ENCODE measurements at places on chromosomes 4 and X. TPM values are rescaled to one million over a fixed set of nuclear protein-coding genes. Genes with fewer than 3 reads are reported as not detected.

DNA sequence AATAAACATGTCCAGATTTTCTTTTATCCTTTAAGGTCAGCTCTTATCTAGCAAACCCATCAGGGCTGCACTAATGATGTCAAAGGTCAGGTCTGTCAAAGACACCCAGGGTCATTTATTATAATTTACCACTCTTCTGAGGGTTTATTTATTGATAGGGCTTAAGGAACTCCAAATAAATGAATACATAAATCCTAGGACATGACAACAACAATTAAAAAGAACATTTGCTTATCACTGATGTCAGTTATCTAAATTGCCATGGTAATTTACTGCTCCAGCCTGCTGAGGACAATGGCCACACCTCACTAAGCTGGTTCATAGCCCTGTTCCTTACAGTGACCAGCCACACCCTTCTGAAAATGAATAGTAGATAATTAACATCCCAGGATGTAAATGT, 317.1 kb downstream of the UNC5C start:
- H3K4me3 ChIP-seq: no peak overlapping the region
- no peak overlapping the region for H3K27ac ChIP-seq
- DNase-seq: no peak
- H3K27me3 ChIP-seq: no peaks in the 10 kb centered on the region

The CCKAR gene
- polyA plus RNA-seq: not detected

The RAB33A gene
- polyA plus RNA-seq: 0.13 TPM

- no peak for DNase-seq
- no peaks in the 10 kb centered on the region for H3K36me3 ChIP-seq
- H3K27ac ChIP-seq: no peak overlapping the region
- no peaks in the 10 kb centered on the region for H3K27me3 ChIP-seq
These were observed 208.8 kb downstream of the STK32B start for GRCh38 chr4:5260121-5260520.

GRCh38 chr4:39528061-39528465, 824 bp upstream of the UGDH start:
- no peak for DNase-seq
- peaks cover 2% of the 10 kb centered on the region for H3K36me3 ChIP-seq
- peaks cover 17% of the 10 kb centered on the region for H3K4me1 ChIP-seq
- no peaks in the 10 kb centered on the region for H3K27me3 ChIP-seq
- peak overlapping the region; percentile 22 for H3K27ac ChIP-seq

DNA sequence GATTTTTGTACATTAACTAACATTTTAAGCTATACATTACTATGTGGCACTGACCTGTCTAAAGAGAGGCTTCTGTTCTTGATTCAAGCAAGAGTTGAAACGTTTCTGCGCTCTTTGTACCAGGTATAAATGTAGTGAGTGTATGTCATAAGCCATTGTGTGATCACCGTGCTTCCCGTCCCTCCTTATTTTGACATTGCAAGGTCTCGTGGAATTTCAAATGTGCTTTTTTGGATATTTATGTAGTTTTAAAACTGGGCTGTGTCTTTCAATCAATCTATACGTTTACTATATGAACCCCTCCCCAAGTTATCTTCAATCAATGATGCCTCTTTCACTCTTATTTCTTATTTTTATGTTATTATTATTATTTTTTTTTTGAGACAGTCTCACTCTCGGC, at the start of gene KLHL15:
Gene KLHL15, minus strand, starts transcription at position 101 of the 400 bp plus-strand sequence. CDS start 20,493 bp downstream, outside the sequence.
- no peaks in the 10 kb centered on the region for H3K4me1 ChIP-seq
- no peak for DNase-seq
- peak within 1 kb of the TSS; percentile 79 for H3K4me3 ChIP-seq

The HTN3 gene
- polyA plus RNA-seq: not detected

DNA sequence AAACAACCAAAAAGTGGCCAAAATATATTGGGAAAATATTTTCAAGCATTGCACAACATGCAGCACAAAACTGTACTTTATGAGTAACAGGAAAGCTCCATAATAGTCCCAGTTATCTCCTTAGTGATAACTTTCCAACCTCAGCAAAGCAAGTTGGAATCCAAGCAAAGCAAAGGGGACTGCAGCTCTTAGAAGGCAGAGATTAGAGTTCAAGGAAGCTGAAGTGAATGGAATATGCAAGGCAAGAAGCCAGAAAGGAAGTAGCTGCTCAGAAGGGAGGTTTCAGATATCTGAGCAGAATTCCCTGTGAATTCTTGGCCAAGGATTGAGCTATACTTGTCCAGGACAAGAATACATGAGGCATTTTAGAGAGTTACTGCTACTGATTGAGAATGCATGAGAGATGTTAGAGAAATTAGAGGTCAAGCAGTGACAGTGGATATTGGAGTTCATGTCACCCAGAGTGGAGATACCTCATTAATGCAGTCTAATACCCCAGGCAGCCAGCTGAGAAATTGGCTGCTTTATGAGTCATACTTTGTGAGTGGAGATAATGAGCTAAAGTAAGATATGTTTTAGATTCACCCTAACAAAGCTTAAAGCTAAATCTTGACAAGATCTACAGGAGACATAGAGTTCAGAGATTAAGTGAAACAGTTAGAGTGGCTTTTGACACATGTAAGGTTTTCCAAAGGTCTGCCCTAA, 102.8 kb downstream of the INPP4B start:
- no peaks in the 10 kb centered on the region for H3K36me3 ChIP-seq
- H3K4me3 ChIP-seq: no peak overlapping the region
- H3K27ac ChIP-seq: no peak overlapping the region
- H3K4me1 ChIP-seq: no peaks in the 10 kb centered on the region

- DNase-seq: no peak
- no peaks in the 10 kb centered on the region for H3K27me3 ChIP-seq
- H3K4me1 ChIP-seq: no peaks in the 10 kb centered on the region
- no peak overlapping the region for H3K27ac ChIP-seq
- no peak overlapping the region for H3K4me3 ChIP-seq
These were observed 36.0 kb downstream of the STIM2 start for GRCh38 chr4:26896636-26897035.

GRCh38 chr4:101528526-101528925, 181.2 kb upstream of the PPP3CA start:
- H3K4me3 ChIP-seq: no peak overlapping the region
- no peaks in the 10 kb centered on the region for H3K4me1 ChIP-seq
- H3K27ac ChIP-seq: no peak overlapping the region

GRCh38 chr4:56786955-56787354, 34.5 kb downstream of the SPINK2 start:
- no peaks in the 10 kb centered on the region for H3K36me3 ChIP-seq
- H3K4me1 ChIP-seq: no peaks in the 10 kb centered on the region
- H3K4me3 ChIP-seq: no peak overlapping the region
- no peak overlapping the region for H3K27ac ChIP-seq
- no peaks in the 10 kb centered on the region for H3K27me3 ChIP-seq
- DNase-seq: no peak

DNA sequence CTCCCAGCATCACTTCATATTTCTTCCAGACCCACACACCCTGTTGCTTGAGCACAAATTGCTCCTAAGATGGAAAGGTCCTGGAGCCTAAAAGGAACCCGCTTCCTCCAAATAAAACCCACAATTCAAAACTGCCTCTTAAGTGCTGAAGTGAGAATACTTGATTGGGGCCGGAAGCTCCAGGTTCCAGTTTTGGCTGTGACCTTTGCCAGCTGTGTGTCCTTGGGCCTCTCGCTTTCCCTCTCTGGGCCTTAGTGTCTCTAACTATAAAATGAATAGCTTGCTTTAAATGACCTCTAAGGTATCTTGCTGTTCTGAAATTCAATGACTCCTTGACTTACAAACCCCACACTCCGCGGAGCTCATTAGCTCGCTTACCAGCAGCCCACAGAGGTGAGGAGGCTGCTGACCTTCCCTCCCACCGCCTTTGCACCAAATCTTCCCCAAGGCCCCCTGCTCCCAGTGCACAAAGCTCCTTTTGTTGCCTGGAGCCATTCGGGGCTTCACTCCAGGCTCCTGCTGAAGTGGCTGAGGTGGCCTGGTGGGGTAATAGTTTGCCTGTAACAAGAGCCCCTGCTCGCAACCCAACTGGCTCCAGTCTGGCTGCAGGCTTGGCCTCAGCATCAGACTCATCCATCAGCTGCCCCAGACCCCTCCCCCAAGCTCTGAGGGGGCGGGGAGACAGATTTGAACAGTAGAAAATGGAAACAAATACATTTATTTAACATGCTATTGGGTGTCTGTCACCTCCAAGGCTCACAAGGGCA, 21.8 kb downstream of the STARD8 start:
- no peak overlapping the region for H3K27ac ChIP-seq
- H3K4me3 ChIP-seq: no peak overlapping the region
- H3K27me3 ChIP-seq: no peaks in the 10 kb centered on the region
- DNase-seq: no peak
- peaks cover 24% of the 10 kb centered on the region for H3K4me1 ChIP-seq

- no peak overlapping the region for H3K4me3 ChIP-seq
- H3K27me3 ChIP-seq: peaks cover 68% of the 10 kb centered on the region
- no peaks in the 10 kb centered on the region for H3K4me1 ChIP-seq
- H3K36me3 ChIP-seq: no peaks in the 10 kb centered on the region
- DNase-seq: no peak
- no peak overlapping the region for H3K27ac ChIP-seq
These were observed 710 bp downstream of the PRKG2 start for GRCh38 chr4:81214144-81214880.

DNA sequence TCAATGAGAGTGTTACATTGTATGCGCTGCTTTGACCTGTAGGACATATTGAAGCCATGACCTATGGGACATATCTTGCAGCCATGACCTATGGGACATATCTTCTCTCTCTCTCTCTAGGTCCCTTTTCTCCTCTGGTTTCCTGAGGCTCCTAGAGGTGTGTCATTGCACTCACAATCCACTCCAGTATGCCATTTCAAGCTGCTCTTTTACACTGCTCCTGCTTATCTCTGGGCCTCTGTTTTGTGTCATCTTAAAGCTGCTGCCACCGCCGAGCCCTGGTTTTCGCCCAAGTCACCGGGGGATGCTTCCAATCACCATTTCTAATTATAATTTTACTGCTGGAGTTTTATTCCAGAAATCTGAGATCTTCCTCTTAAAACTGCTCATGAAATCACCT, 336.1 kb downstream of the GALNTL6 start:
- H3K4me1 ChIP-seq: no peaks in the 10 kb centered on the region
- no peak for DNase-seq
- no peaks in the 10 kb centered on the region for H3K27me3 ChIP-seq
- no peak overlapping the region for H3K27ac ChIP-seq
- H3K36me3 ChIP-seq: no peaks in the 10 kb centered on the region

GRCh38 chr4:7168106-7168505, 24.2 kb upstream of the SORCS2 start:
- no peak overlapping the region for H3K4me3 ChIP-seq
- no peak for DNase-seq
- no peaks in the 10 kb centered on the region for H3K4me1 ChIP-seq
- no peak overlapping the region for H3K27ac ChIP-seq
- no peaks in the 10 kb centered on the region for H3K36me3 ChIP-seq
- H3K27me3 ChIP-seq: no peaks in the 10 kb centered on the region

DNA sequence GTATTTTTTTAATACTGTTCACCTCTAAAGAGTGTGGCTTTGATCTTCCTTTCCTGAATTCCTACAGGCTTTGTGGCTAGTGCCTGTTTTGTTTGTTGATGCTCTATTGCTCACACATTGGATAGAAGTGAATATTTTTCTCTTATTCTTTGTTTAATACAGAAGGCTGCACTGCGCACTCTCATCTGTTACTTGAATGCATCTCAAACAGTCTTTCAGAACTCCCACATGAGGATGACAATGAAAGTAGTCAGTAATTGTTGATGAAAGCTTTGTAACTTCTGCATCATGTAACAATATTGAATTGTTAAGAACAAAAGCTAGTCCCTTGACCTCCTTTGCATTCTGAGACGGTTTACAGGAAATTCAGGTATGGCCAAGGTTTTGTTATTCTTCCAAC, 29.1 kb upstream of the GALNT7 start:
- no peaks in the 10 kb centered on the region for H3K4me1 ChIP-seq
- H3K4me3 ChIP-seq: no peak overlapping the region
- DNase-seq: no peak

The DMRTC1 gene
- polyA plus RNA-seq: not detected

DNA sequence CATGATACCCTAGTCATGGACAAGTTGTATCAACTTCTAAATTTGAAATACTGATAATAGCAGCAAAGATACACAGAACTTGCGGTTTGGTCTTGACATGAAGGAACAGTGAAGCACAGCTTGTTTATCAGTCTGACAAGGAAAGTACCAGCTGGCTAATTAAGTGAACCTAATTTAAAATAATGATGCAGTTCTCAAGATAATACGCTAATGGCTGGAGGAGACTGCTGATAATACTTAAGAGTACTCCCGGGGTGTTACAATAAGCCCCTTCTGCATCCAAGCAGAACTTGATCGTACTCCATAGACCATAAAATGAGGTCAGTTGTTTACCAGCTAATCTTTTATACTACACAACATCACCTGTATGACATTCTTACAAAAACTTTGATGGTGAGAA, 697.5 kb downstream of the FSTL5 start:
- no peaks in the 10 kb centered on the region for H3K4me1 ChIP-seq
- H3K27ac ChIP-seq: no peak overlapping the region
- H3K4me3 ChIP-seq: no peak overlapping the region
- no peaks in the 10 kb centered on the region for H3K27me3 ChIP-seq
- H3K36me3 ChIP-seq: no peaks in the 10 kb centered on the region

DNA sequence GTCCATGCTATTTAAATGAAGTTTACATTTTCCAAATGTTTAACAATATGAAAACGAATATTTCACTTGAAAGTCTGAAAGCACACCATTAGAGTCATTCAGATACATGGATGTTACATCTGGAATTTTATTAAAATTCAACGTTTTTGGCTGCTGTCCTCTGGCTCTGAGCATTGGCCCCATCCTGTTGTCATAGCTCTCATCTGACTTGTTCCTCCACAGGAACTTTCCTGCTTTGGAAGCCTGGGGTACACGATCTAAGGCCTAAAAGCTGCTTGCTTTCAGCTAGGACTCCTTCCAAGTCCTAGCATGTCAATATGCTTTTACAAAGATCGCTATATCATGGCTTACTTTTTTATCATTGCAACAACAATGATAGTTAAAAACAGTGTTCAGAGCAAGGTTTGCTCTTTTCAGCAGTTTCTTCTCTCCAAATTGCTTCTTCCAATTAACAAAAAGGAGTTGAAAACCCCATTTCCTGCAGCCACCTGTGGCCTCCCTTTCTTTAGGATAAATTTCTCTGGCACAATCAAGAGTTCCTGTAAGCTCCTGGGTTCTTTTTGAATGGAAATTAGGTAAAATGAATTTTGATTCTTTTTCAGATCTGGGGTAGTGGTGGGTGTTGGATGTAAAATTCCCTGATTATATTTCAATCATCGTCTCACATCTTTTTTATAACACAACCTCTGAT, 413.4 kb upstream of the AGA start:
- DNase-seq: no peak
- no peaks in the 10 kb centered on the region for H3K4me1 ChIP-seq
- H3K27me3 ChIP-seq: no peaks in the 10 kb centered on the region
- H3K27ac ChIP-seq: no peak overlapping the region
- H3K4me3 ChIP-seq: no peak overlapping the region

DNA sequence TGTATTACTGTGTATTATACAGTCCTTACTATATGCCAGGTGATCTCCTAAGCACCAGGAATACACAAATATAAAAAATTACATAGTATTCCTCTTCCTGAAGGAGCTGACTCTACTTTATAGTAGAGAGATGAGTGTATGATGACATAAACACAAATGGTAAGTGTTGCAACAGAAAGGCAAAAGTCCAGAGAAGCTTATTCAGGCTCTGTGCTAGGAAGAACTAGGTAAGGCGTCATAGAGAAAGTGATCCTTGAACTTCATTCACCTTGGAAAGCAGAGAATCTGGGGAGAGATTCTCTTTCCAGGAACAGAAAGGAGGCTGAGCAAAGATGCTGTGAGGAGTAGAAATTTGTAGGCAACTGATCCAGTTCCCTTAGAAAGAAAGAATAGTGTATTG, 115.0 kb upstream of the KCNIP4 start:
- DNase-seq: no peak
- no peaks in the 10 kb centered on the region for H3K36me3 ChIP-seq
- H3K4me1 ChIP-seq: no peaks in the 10 kb centered on the region
- no peak overlapping the region for H3K27ac ChIP-seq

Data from CD14-positive monocyte (primary cell).